ENCODE measurements at places on chromosomes 4 and X. TPM values are rescaled to one million over a fixed set of nuclear protein-coding genes. Genes with fewer than 3 reads are reported as not detected.
A peak's percentile ranks its signal among the peaks of the same experiment; 100 is the strongest.

- peak; percentile 22 for DNase-seq
- no peaks in the 10 kb centered on the region for H3K4me1 ChIP-seq
- peaks cover 25% of the 10 kb centered on the region for H3K27me3 ChIP-seq
- no peaks in the 10 kb centered on the region for H3K36me3 ChIP-seq
- no peak overlapping the region for H3K4me3 ChIP-seq
- no peak overlapping the region for H3K27ac ChIP-seq
Measured at GRCh38 chr4:3835527-3836405, 69.6 kb downstream of the ADRA2C start.

The CLTRN gene
- 0.38 TPM for total RNA-seq

DNA sequence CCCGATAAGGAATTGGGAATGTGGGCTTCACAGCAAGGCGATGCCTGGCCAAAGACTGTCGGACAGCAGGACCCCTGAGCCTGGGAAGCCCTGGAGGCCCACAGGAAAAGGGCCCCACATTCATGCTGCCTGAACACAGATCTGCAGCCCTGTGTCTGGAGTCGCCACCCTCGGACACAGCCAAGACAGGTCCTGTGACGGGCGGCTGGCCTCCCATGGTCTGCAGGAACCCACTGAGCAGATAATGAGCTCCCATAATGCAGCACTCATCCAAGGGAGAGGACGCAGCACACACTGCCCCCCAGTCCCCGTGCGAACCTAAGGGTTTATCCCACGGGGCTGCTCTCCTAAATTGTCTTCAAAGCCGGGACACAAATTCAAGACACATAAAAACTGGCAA is 30.6 kb downstream of the ZFYVE28 start:
- H3K36me3 ChIP-seq: no peaks in the 10 kb centered on the region
- H3K4me1 ChIP-seq: peaks cover 10% of the 10 kb centered on the region
- no peaks in the 10 kb centered on the region for H3K27me3 ChIP-seq
- no peak for DNase-seq

- no peak overlapping the region for H3K27ac ChIP-seq
- no peaks in the 10 kb centered on the region for H3K4me1 ChIP-seq
- no peaks in the 10 kb centered on the region for H3K36me3 ChIP-seq
- no peak for DNase-seq
- no peaks in the 10 kb centered on the region for H3K27me3 ChIP-seq
Measured at GRCh38 chr4:85919200-85919887, 440.5 kb downstream of the MAPK10 start.

The PPP2R2C gene
- not detected for total RNA-seq

DNA sequence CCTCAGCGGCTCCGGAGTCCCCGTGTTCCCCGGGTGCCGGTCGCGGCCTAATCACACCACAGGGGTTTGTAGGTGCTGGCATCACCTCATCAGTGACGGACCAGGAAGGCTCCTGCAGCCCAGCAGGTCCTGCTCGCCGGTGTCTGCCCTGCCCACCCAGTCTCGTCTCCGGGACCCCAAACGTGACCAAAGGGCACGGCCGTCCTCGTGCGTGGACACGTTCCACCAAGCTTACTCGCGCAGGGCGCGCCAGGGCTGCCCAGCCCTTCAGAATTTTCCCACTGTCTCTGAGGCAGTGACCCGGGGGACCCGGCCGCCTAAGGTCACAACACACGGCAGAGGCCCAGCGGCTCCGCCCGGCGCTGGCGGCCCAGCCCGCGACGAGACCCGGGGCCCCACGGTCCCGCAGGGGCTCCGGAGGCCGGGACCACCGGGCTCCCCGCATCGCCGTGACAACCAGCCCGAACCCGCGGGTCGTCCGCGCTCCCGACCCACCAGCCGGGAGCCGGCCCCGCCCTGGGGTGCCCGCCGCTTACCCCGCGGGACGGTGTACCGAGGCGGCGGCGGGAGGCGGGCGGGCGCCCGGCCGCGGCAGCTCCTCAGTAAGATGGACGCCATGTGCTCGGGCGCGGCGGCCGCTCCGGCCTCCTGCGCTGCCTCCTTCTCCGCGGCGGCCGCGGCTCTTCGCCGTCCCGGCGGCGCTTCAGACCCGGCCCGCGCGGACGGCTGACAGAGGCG is 454 bp downstream of the LETM1 start:
- DNase-seq: peak; percentile 60
- peak overlapping the region; percentile 84 for H3K27ac ChIP-seq
- no peaks in the 10 kb centered on the region for H3K36me3 ChIP-seq
- peaks cover 37% of the 10 kb centered on the region for H3K4me1 ChIP-seq
- H3K27me3 ChIP-seq: no peaks in the 10 kb centered on the region

The BMP15 gene
- total RNA-seq: not detected

The CSAG3 gene
- total RNA-seq: not detected

- no peaks in the 10 kb centered on the region for H3K4me1 ChIP-seq
- H3K27me3 ChIP-seq: no peaks in the 10 kb centered on the region
- no peak overlapping the region for H3K27ac ChIP-seq
- no peak overlapping the region for H3K4me3 ChIP-seq
Measured at GRCh38 chr4:99379571-99379970, 27.0 kb upstream of the ADH1C start.

The TEX11 gene
- not detected for total RNA-seq

The VCX3A gene
- total RNA-seq: not detected

The PF4V1 gene
- total RNA-seq: not detected

The USP26 gene
- not detected for total RNA-seq

The UGT2B17 gene
- 0.18 TPM for total RNA-seq

DNA sequence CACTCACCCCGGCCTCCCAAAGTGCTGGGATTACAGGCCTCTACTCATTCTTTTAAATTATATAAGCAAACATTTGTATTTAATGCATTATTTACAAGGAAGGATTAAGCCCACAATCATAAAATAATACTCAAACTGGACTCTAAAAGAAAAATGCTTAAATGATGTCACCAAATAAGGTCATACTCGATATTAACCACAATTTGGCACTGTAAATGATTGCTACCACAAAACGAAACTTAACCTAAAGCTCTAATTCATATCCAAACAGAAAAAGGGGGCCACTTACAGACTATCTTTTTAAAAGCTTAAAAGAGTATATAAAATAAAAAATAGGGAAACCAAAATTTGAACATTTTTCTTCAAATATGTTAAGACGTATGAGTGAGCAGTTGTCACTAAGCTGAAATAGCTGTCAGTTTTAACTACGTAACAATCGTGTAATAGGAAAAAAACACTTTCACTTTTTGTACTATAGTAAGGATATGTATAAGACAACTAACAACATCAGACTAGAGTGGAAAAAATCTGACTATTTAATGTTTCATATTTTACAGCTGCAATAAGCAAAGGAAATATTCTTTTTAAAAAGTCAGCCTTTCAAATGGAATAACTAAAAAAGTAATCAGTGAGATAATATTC is 108.2 kb upstream of the GPR34 start:
- no peaks in the 10 kb centered on the region for H3K4me1 ChIP-seq
- DNase-seq: no peak
- H3K36me3 ChIP-seq: no peaks in the 10 kb centered on the region
- H3K27ac ChIP-seq: no peak overlapping the region
- no peak overlapping the region for H3K4me3 ChIP-seq

DNA sequence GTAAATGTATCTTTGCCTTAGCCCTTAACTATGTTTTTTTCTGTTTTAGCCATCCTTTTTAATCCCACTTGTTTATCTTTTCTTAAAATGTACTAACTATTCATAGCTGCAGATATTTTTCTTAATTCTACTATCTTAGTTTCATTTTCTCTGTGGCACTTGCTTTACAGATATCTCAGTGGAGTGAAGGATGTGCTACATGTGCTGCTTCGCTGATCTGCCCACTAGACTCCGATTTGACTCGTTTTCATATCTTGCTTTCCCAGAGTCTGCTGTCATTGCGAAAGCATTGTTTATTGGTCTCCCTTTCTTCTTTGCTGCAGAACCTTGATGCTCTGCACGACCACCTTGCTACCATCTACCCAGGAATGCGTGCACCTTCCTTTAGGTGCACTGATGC is 30.6 kb downstream of the GUCY1B1 start:
- peaks cover 10% of the 10 kb centered on the region for H3K4me1 ChIP-seq
- DNase-seq: no peak
- no peak overlapping the region for H3K27ac ChIP-seq
- peaks cover 8% of the 10 kb centered on the region for H3K36me3 ChIP-seq
- H3K4me3 ChIP-seq: no peak overlapping the region

DNA sequence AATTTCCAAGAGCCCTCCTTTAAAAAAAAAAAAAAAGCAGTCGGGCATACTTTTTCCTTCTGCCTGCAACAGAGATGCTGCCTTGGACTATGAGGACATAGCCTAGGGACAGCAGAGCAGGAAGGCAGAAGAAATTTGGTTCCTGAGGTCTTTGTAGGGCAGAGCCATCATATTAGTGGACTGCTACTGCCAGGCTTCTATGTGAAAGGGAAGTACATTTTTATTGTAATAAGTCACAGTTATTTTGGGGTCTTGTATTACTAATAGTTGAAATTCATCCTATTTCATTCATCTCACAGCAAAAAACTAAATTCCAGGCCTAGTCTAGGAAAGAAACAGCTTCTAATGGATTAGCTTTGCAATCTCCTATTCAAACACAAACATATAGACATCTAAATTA is 211.2 kb downstream of the NSUN7 start:
- H3K4me3 ChIP-seq: no peak overlapping the region
- H3K27ac ChIP-seq: no peak overlapping the region
- no peaks in the 10 kb centered on the region for H3K27me3 ChIP-seq
- DNase-seq: no peak
- H3K4me1 ChIP-seq: peaks cover 9% of the 10 kb centered on the region

DNA sequence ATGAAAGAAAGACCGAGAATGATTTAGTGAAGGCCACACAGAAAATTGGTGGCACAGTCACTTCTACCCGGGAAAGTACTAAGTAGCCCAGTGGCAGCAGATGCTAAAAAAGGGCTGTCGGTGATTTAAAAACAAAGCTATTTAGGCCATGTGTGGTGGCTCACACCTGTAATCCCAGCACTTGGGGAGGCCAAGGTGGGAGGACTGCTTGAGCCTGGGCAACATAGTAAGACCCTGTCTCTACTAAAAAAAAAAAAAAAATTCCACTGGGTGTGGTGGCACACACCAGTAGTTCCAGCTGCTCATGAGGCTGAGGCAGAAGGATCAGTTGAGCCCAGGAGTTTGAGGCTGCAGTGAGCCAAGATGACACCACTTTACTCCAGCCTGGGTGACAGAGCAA is 144.2 kb downstream of the CBR4 start:
- no peak overlapping the region for H3K4me3 ChIP-seq
- no peaks in the 10 kb centered on the region for H3K27me3 ChIP-seq
- peaks cover 7% of the 10 kb centered on the region for H3K4me1 ChIP-seq
- no peak overlapping the region for H3K27ac ChIP-seq

The MAP9 gene
- 14.7 TPM for total RNA-seq
